ENCODE measurements at places on chromosomes 7 and 10.
A peak's percentile ranks its signal among the peaks of the same experiment; 100 is the strongest.

GRCh38 chr7:30193336-30193943 is 58.7 kb downstream of the MTURN start:
- no peak for DNase-seq

DNA sequence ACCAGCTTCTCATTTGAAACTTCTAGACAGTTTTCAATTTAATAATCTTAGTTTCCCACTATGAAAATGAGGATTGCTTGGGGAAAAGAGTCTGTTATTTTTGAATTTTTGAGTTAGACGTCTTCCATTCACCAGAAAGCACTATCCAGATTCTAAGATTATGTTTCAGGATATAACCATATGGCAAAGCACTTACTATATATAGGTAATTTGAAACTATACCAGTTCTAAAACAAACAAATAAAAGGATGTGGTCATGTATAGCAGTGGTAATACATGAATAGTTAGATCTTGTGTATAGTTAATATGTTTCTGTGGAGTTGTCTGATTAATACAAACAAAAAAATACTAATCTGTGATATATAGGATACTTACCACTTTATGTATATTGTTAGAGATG is 320.0 kb downstream of the EXOC4 start:
- no peak for DNase-seq

- DNase-seq: no peak
These were observed 90.3 kb downstream of the SLC37A3 start for GRCh38 chr7:140308060-140308459.

DNA sequence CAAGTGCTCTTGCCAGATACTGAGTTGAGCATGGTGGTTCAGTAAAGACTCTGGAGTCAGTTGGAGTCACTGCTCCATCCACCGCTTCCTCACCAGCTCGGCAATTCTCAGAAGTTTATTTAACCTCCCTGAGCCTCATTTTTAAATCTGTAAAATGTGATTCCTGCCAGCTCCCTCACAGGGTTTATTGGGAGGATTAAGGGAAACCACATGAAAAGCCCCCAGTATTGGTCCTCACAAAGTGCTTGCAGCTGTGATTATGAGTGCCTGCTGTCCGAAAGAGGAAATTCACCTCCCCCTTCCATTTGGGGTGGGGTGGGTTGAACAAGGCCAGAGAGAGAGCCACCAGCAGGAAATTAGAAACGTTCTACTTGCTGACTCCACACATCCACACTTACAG is 99.0 kb downstream of the AOAH start:
- no peak for DNase-seq

DNA sequence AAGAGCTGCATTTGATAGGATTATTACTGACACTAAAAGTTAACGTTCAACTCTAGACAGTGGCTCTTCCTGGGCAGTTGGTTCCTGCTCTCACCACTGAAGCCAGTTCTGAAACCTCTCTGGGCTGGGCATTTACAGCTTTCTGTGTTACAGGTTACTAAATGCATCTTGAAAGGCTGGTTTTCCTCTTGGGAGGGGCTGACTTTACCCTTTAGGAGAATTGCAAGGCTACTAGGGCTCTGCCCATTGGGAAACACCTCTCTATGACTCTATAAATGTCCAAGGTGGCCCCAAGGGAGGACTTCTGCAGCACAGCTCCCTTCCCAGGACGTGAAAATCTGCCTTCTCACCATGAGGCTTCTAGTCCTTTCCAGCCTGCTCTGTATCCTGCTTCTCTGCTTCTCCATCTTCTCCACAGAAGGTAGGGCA is at the start of gene GPR15LG:
Gene GPR15LG, plus strand, starts transcription at position 301 of the 429 bp plus-strand sequence. Its CDS starts 51 bp downstream, at position 352.
- DNase-seq: no peak

DNA sequence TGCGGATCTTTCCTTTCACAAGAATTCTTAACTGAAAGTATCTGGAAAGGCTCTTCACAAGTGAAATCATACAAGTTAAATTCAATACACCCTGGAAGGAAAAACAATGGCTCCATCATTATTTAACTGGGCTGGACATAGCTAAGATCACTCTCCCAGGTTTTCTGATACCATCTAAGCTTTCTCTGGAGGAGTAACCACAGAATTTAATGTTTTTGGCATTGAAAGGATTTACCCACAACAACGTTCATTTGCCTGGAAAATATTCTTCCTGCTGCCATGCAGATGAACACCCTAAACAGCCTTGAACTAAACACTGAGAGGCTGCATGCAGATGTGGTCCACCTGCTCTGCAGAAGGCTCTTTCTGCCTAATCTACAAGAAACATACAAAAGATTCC is 4.3 kb downstream of the NEBL start:
- DNase-seq: no peak

- DNase-seq: peak; percentile 25
These were observed 757 bp upstream of the PALS2 start for GRCh38 chr7:24572393-24572996.

- no peak for DNase-seq
These were observed 21.9 kb upstream of the ACSL5 start for GRCh38 chr10:112352044-112352443.

DNA sequence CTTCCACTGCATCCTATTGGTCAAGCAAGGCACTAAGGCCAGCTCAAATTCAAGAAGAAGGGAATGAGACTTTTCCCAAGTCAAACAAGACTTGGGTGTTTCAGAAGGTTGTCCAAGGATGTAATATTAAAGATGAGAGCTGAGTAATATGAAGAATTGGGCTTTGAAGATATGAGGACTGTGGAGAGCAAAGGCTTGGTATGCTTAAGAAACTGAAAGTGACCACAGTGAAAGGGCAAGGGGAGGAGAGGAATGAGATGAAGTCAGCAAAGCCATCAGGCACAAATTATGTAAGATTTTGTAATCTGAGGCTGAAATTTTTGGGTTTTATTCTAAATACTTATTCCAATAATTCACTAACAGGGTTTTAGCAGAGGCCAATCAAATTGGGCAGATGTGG is 38.6 kb upstream of the NPY start:
- DNase-seq: no peak

- DNase-seq: no peak
These were observed 242.9 kb upstream of the MEOX2 start for GRCh38 chr7:15929411-15929810.

DNA sequence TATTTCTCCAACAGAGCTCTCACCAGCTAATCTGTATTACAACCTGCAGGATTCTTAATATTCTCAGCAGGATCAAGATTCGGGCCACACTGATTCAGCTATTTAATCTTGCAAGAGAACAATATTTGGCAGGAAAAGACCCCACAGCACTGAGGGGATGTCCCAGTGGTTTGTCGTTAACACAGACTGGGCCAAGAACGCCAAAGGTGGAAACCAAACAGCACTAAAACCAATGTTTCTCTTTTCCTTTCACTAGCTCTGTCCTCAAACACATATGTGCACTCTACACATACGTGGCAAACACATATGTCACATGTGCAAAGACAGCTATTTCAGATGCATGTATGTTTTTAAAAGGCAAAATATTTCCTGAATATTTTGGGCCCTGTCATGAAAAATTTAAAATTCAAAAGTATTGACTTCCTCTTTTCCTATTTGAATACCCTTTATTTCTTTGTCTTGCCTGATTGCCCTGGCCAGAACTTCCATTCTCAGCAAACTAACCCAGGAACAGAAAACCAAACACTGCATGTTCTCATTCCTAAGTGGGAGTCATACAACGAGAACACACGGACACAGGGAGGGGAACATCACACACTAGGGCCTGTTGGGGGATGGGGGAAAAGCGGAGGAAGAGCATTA is 51.7 kb upstream of the NEBL start:
- no peak for DNase-seq
